ENCODE measurements at places on chromosomes 2 and 18.
A peak's percentile ranks its signal among the peaks of the same experiment; 100 is the strongest.

DNA sequence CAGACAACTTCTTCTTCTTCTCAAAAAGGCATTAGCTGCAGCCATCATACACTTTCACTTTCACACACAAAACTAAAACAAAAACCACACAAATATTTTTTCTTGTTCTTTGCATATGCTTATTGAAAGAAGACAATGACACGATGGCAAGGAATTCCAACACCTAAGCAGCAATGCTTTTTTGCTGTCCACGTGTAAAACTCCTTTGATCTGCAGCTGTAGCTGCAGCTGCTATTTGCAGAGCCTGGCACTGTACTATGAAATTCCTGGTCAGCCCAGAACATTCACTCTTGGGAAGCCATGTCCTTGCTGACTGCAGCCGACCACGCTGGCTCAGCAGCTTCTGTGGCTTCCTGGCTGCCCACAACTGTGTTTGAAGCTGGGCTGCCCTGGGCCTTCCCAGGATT lies 316.2 kb downstream of the CDH2 start:
- peak; percentile 19 for DNase-seq

DNA sequence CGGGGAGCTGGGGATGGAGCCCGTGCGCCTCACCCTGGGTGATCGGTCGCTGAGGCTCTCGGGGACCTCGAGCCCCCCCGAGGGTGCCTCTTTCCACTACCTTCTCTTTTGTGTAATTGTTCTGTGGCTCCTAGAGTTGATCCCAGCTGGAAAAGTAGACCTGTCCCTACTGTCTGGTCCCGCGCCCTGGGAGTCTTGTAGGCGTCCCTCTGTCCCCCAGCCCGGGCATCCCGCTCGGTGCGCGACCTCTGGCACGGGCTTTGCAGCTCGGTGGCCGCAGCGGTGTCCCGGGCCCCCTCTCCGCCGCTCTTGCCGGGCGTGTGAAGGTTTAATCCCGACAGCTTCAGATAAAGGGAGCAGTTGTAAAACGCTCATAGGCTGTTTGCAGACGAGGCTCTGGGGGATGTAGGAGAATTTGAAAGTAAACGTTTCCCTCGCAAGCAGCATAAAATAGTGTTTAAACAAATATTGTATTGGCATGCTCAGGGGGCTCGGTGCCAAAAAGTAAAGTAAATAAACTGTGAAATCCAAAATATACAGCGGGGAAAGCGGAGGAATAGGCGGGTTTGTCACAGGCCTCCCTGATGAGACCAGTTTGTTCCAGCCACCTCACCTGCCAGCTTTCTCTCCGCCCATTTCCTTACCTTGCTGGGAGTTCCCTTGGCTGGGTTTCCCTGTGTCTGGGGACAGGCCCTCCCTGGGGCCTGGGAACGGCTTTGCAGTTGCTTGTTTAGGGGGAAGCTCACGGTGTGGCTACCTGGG lies 1.9 kb downstream of the GLI2 start:
- no peak for DNase-seq

DNA sequence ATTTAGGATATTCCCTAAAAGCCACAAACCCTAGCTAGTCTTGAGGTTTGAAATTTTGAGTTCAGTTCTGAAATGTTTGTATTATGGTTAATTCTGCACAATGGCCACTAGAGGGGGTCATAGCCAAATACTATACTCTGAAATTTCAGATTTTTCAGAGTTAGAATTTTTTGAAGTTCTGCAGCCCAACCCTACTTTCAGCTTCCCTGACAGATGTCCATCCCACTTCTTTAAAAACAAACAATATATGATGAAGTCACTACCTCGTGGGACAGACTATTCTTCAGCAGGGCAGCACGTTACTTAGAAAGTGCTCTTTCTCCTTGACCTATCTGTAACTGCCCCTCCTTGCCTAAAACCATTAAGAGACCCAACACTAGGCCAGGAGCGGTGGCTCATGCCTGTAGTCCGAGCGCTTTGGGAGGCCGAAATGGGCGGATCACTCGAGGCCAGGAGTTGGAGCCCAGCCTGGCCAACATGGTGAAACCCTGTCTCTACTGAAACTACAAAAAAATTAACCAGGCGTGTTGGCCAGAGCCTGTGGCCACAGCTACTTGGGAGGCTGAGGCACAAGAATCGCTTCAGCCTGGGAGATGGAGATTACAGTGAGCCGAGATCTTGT lies 48.2 kb upstream of the PAPOLG start:
- no peak for DNase-seq

GRCh38 chr2:239957681-239958472 lies 67.3 kb downstream of the NDUFA10 start:
- no peak for DNase-seq

DNA sequence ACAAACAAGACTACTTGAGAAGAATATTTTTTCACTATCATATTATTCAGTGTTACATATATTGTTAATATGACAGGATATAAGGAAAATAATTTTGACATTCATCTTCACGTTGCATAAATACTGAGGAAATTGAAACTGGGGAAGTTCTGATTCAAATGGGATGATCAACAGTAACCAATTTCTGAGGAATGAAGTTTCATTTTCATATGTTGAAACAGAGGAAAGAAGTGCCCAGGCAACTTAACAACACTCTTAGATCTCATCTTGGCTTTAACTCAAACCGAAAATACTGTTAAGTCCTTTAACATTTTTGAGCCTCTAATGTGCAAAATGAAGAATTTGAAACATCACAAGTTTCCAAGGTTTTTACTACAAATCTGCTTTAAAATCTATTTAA lies 612.2 kb upstream of the VRK2 start:
- DNase-seq, result no peak

- no peak for DNase-seq
Measured at GRCh38 chr2:84286878-84287277, 172.2 kb downstream of the SUCLG1 start.

GRCh38 chr2:183868707-183869106 lies 729.6 kb upstream of the ZNF804A start:
- no peak for DNase-seq

DNA sequence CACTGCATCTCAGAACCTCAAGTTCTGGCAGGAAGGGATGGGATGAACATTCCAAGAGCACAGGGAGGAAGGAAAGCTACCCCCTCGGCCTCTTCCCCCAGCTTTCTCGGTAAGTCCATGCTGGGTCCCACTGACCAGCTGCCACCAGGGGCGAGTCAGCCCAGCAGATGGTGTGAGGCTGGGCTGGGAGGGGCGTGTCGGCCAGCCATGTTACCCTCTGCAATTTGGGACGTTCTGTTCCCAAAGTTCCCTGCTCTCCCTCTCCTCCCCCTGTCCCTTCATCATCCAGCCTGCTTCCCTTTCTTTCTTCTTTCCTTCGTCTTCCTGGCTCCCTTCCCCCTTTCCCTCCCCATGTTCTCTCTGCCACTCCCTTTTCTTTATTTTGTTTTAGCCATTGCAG lies 74.3 kb upstream of the TNP1 start:
- no peak for DNase-seq

GRCh38 chr2:42927334-42928160 lies 135.2 kb upstream of the HAAO start:
- DNase-seq, result peak; percentile 75

DNA sequence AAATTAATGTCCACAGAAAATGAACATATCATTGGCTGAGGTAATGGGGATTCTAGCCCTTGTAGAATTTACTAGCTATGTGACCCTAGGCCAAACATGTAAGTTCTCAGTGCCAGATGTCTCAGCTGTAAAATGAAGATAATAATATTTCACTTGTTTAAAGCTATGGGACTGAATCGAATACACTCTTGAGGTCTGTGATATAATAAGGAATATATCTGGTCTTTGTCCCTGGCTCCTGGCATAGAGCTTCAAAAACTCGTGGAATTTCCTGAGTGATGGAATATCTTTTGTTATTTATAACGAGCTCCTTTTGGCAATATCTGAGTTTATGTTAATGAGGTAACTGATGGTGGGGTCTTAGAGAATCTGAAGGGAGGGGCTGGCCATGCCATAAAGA lies 201.4 kb upstream of the CYP26B1 start:
- DNase-seq, result no peak

DNA sequence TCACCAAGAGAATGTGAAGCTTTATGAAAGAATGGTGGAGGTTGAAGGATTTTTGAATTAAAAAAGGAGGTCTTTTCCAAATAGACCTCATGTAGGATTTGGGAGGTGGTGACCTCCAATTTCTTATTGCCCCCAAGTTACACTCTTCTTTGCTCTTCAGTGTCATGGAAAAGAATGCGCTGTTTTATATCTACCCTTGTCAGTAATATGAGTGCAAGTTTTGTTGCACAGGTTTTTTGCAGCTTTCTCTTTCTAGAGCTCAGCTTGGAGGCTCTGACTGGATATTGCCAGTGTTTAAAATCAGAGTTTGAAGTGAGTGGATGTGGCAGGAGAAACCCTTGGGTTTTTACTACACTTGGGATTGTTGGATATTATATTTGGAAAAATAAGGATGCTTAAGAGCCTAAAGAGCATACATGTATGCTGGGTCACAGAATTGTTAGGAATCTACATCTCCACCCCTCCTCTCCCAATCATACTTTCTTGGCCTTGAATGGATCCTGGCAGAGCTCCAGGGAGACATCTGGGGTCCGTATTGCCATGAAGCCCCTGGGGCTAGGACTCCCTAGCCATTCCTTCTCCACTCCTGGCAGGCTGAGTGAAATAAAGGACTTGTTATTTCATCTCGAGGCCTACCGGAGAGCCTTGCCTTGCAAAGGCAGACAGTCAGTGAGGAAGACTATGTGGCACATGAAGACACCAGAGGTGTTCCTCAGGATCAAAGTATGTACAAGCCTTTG lies 43.8 kb downstream of the APOB start:
- DNase-seq, result no peak

GRCh38 chr2:234366891-234367290 lies 130.0 kb downstream of the ARL4C start:
- no peak for DNase-seq

DNA sequence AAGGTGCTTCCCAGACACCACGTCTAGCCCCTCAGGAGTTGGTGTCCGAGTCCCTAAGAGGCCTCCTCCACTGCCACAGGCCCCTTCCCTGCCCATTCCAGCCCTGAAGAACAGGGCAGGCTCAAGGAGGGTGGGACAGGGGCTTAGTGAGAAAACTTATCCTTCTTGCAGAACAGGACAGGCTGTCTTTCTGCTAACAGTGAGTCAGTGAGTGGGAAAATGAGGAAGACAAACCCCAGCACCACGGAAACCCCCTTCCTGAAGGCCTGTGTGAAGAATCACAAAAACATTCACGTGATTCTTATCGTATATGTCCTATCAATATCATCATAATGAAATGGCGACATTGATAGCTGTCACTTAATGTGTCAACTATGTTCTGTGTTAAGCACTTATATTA lies 9.8 kb downstream of the FZD7 start:
- no peak for DNase-seq

DNA sequence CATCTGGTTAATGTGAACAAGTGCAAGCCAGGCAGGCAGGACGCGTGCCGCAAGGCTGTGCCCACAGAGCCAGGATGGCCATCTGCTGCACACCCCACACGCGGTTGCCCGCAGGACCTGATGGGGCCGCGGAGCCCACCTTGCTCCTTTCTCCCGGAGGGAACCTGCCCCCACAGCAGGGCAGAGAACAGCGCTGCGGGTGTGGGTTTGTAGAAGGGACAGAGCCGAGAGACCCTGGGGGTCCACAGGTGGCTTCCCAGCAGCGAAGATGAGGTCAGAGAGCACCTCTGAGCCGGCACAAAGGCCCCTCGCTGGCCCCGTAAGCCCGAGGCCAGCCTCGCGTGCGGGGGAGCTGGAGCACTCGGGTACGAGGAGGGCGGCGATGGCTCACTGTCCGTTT lies 460.8 kb upstream of the SALL3 start:
- no peak for DNase-seq

DNA sequence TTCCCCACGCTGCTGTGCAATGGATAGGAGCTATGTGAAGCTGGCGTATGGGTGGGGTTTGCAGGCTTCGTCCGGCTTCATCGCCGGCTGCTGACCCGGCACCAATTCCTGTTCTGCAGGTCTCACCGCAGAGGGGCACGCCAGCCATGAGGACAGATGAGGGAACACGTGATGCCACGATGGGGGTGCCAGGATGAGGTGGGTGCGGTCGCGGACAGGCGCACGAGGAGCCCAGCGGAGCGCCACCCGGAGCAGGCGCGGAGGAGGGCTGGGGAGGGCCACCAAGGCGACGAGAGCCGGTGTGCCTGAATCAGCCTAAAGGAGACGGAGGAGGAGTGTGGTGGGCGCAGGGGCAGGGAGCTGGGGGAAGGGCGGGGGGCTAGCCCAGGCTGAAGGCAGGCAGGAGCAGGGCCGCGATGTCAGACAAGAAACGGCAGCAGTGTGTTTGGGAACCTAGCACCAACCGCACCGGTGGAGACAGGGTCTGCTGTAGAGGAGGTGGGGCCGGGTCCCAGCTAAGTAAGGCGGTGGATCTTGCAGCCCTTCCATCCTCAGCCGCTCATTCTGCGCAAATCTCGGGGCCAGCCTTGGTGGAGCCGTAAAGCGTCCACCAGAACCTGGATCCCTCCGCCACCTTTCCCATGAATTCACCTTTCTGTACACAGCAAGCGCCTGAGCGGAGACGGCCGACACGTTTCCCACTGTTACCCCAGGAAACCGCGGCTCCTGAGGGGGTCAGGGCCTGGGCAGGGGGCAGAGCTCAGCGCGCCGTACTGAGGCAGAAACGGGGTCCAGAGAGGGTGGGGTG lies 17.0 kb upstream of the CD8A start:
- peak; percentile 60 for DNase-seq

DNA sequence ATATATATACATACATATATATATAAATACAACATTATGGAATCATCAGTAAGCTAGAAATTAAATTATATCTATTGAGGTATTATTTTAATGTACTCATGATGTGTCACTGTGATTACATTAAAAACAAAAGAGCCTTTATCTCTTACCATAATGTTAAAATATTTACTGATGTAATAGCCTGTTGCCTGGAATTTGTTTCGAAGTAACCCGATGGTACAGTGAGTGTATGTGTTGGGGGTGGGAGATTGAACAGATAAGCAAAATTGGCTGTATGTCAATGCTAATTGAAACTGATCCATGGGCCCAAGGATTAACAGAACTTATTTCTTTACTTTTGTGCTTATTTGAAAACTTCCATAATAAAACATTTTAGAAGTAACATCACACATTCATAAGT lies 1473.2 kb downstream of the LRP1B start:
- DNase-seq, result no peak

GRCh38 chr2:75180476-75180875 lies 18.8 kb downstream of the TACR1 start:
- DNase-seq, result no peak

DNA sequence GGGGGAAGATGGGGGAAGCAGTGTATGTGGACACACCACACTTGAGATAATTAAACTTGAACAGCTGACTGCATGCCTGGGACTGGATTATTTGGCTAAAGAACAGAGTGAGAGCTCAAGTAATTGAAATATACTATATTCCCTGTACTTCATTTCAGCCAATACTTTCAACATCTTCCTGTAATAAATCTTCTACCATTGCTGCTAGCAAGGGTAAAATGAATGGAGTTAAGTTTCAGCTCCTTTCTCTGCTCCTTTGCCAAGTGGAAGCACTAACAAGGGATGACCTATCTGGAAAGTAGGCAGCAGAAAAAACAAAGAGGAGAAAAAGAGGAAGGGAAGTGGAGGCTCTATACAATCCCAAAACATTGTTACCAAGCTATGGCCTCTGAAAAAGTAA lies 50.9 kb downstream of the MMADHC start:
- no peak for DNase-seq

- no peak for DNase-seq
Measured at GRCh38 chr2:33497221-33497650, 20.8 kb downstream of the RASGRP3 start.

GRCh38 chr2:71785516-71785981 lies 332.2 kb downstream of the DYSF start:
- no peak for DNase-seq

- no peak for DNase-seq
Measured at GRCh38 chr2:55425431-55425831, 5.8 kb upstream of the CCDC88A start.
